Activated CD8-positive, alpha-beta memory T cell treated with anti-CD3 and anti-CD28 coated beads for 48 hours (primary cell): ENCODE measurements at places on chromosomes 4 and X.

DNA sequence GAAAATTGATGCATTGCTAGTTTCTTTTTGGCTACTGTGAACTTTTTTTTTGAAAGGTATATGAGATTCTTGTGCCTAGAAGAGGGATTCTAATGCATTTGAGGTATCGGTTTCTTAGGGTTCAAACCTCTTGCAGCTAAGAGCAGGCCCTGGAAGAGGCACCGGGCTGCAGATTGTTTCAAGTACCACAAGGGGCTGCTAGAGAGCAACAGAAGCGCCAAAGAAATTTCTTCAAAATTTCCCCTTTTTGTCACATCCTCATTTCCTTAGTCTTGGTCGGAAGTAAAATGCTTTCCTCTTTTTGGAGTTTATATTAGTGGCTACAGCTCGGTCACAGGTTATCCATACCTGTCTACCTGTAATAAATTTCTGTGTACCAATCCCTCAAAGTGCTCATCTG, 89.8 kb downstream of the PDGFRA start:
- no peak for DNase-seq

DNA sequence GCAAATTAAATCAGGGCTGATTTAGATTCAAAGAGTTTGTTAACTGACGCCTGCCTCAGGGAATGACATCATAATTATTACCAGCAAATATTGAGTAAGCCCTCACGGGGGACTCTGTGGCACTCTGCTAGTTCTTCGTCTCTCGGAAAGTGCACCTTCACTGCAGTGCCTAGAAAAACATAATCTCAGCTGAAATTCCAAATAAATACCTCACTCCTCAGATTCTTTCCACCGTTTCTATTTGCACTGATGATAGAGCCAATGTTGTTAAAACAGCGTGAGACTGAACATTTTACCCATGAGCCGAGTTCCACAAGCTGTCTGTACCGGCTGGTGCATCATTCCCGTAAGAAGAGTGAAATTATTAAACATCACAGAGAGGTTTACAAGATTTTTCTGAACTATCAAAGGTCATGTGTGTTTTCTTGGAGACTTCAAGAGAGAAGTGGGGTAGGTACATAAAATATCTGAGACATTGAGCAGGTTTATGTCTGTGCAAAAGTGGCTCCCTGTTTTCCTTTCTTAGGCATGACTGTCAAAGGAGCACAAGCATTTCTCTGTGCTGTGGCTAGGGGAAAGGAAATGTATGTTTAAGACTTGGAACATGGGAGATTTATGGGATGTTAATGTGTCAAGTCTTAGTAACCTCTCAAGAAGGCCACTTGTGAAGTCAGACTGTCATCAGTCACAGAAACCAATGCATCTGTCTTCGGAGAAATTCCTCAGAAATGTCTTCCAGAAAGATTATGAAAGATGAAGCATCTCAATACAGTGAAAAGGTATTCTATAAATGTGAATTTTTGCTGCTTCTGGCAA, 119.6 kb downstream of the CBLL2 start:
- no peak for DNase-seq

DNA sequence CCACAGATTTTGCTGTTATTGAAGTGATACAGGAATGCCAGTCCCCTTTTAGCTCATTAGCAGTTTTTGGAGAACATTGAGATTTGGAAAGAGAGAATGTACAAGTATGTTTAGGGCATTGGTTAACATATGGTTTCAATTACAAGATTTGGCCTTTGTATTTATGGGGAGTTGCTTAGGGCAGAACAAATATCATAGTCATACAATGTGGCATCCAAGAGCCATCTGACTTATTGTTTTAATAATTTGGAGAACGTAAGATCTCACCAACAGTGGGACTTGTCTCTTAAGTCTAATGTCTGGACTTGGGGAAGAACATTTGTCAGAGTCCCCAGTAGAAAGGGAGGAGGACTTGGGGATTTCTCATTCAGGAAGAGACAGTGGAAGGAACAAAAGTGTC, 166.1 kb downstream of the STK32B start:
- no peak for DNase-seq

GRCh38 chr4:82774711-82775171, 23.9 kb downstream of the SCD5 start:
- no peak for DNase-seq

DNA sequence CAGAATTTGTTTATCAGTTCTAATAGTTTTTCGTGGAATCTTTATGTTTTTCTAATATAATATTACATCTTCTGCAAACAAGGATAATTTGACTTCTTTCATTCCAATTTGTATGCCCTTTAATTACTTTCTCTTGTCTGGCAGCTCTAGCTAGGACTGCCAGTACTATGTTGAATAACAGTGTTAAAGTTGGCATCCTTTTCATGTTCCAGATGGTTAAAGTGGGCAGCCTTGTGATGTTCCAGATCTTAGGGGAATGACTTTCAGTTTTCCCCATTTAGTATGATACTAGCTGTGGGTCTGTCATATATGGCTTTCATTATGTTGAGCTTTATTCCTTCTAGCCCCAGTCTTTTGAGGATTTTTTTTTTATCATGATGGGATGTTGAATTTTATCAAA, 220.6 kb upstream of the WDFY3 start:
- DNase-seq = no peak

DNA sequence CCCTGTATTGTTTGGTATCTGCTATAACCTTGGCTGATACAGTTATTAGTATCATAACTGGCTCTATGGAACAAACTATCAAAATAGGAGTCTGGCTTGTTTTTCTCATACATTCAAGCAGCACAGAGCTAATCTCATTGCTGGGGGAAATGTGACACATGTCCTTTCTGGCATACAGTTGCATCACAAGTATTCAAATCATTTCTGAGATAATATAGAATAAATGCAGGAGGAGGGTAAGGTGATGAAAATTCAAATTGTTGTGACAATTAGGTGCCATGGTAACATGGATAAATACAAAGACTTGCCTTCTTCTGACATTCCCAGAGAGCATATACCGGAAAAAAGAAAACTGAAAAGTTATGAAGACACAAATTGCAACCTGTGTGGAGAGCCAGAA, 2706.8 kb downstream of the ARAP2 start:
- DNase-seq = no peak

DNA sequence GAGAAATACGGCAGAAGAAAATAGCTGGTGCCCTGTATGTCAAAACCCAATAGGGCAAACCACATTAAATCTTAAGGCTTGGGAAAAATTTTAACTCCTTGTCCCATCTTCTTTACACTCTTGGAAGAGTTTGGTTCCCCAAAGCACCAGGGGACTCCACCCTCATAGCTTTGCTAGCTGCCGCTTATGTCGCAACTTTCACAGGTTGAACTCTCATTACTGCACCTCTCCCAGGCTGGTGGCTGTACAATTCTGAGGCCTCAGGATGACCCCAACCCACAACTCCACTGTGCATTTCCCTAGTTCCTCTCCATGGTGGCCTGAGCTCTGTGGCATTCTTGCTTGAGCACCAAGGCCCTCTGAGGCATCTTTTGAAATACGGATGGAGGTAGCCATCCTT, 1478.8 kb downstream of the FAM133A start:
- DNase-seq = no peak

DNA sequence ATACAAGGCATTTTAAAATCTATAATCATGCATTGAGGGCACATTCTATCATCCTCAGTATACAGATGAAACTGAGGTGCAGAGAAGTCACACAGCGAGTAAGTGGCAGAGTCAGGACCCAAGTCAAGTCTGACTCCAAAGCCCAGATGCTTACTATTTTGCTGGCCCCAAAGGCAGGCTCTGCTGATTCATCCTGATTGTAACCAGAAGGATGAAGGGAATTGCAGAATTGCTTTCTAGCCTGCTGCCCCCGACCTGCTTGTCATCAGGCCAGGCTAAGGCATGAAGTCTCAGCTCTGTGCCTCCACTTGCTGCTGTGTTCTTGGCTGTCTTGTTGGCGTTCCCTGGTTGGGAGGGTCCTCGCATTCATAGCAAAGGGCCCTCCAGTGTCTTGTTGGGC, 62.7 kb downstream of the SLC9A6 start:
- DNase-seq = no peak

GRCh38 chr4:71609651-71610050, 174.2 kb downstream of the GC start:
- no peak for DNase-seq

DNA sequence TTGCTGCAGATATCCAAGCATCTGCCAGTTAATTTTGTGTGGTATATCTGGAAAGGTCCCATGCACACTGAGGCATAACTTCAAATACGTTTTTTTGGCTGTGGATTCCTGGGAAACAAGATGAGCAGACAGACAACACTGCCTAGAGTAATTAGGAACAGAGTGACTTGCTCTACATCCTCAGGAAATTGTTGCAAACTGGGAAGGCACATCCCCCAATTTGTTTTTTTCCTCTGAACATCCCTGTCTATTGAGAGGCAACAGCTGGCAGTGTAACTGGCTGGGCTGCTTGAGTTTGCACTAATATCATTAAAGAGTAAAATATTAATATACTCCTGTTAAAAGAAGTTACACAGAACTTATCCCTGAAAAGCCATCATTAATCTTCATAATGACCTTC, 207.7 kb upstream of the SLIT2 start:
- no peak for DNase-seq

GRCh38 chr4:53015681-53016080, 153.6 kb downstream of the RASL11B start:
- no peak for DNase-seq

DNA sequence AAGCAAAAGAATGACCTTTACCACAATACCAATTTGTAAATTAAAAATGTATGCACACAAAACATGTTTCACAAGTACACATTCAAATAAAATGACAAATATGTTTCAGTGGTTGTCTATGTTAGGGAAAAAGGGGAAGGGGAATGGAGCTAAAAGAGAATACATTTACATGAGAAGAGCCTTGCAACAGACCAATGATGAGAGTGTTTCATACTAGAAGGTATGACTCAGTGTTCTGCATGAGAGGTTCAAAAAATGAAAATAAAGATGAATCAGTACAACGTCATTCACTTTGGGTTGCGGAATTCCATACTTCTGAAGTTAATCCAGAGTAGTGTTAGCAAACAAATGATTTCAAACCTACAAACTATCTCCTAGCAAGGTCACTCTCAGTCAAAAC, 51.7 kb downstream of the RPGR start:
- no peak for DNase-seq

DNA sequence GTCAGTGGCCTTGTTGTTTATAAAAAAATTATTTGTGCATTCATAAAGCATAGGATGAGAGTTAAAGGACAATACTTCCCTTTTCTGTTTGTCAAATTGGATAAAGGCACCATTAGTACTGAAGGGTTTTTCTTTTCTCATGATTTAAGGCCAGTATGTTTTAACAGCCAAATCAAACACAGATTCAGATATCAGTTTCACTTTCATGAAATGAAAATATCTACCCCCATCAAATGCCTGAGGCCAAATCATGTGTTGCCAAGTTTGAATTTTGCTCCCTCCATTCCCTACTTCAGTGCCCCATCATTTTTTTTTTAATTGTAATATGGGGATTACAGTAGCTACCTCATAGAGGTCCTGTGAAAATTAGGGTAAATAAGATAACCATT, 745.9 kb downstream of the RPA4 start:
- no peak for DNase-seq

- no peak for DNase-seq
Measured at GRCh38 chrX:134633832-134634231, 24.4 kb downstream of the PLAC1 start.

DNA sequence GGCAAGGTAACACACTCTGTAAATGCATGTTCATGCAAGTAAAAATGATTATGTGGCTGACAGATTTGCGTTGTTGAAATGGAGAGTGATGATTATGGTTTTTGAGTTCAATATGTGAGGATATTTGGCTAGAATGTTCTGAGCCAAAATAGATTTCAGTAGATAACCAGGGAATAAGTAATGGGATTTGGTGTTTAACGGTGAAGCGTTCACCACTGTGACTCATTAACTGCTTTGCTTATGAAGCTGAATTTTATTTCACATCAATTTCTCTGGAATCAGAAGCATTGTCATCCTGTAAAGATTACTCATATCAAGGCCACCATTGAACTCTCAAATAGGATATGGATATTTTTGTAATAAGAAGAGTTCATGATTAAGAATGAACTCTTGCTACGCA, 11.7 kb downstream of the AFP start:
- no peak for DNase-seq

- no peak for DNase-seq
Measured at GRCh38 chr4:110165382-110166286, 32.8 kb downstream of the ELOVL6 start.

GRCh38 chr4:55181010-55182005, 55.9 kb upstream of the KDR start:
- no peak for DNase-seq

DNA sequence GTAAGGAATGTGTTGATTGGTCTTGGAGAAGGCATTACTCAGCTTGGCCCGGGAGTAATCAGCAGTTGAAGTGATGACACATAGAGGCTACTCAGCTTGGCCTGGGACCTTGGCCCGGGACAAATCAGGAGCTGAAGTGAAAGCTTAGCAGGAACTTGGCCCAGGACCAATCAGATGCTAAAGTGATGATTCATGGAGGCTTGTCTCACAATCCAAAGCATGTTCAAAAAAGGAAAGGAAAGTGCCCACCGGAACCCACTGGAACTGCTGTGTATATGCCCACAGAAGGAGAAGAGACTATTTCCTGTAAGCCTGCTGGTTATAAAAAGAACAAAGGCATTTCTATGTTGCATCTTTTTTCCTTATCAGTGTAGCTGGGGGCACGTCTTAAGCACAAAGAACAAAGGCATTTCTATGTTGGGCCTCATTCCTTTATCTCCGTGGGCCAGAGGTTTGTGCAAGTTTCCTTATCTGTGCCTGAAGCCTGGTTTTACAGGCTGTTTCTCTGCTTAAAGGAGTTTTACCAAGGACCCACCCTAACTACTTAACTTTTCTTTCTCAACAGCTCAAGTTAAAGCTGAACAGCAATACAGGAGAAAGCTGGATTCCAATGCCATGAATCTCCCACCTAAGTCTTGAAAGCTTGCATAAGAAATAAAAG, 1176.7 kb downstream of the NLGN4X start:
- no peak for DNase-seq

DNA sequence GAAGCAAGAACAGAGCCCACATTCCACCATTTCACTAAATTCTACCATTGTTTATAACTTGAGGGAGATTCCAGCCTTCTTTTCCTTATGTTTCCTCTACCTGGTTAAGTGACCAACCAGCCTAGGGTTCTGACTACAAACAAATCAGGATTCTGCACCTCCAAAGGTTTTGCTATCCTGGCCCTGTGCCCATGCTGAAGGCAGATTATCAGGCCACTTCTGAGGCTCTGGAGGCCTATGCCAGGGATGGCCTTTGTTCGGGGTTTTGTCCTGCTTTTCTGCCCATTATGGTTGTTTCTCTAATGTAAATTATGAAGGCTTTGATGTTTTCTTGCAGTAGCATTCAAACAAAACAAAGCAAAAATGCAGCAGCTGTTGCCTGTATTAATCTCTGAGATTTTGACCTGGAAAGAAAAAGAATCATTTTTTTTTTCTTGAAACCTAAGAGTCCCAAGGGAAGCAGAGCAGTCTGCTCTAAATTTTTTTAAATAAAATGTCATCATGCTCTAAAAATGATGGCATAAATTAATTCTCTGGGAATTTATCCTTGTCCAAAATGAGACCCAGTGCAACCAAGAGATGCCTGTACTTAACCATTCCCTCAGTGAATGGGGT, 55.6 kb downstream of the RNF150 start:
- no peak for DNase-seq

- no peak for DNase-seq
Measured at GRCh38 chr4:145014365-145014764, 83.6 kb downstream of the ANAPC10 start.

GRCh38 chrX:1609762-1610161, 5.1 kb upstream of the ASMT start:
- DNase-seq = no peak
